Activated T-cell treated with anti-CD3 and anti-CD28 coated beads, Interleukin-2, amount 50 U/mL, for 1 hour (primary cell): ENCODE measurements at places on chromosomes 7 and 10.
A peak's percentile ranks its signal among the peaks of the same experiment; 100 is the strongest.

DNA sequence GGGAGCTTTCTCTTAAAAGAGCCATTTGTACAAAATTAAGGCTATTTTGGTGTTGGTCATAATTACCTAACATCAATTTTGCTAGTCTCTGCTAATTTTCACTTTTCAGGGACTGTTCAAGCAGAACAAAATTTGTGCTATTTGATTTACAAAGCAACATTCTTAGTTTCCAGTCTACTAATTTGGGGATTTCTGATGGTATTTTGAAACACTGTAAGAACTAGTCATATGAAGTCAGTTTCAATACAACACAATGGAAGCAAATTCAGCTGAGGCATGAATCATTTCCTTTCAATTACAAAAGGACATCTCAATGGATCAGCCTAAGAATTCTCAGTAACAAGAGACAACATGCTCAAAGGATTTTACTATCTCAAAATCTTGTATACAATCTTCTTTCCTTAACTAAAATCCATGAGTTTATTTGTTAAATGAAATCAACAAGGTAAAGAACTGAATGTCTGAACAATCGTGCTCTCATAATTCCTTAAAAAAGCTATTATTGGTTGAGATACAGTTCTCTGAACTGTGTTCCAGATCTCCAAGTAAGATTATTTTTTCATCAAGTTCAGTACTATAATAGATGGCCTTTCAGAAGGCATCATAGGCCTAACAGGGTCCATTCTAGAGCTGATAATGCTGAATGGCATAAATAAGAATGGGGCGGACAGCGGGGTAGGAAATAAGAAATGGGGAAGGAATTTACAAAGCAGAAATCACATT is 144.6 kb downstream of the NRCAM start:
- DNase-seq, result no peak

- no peak for DNase-seq
Measured at GRCh38 chr7:28584235-28584634, 171.9 kb downstream of the CREB5 start.

DNA sequence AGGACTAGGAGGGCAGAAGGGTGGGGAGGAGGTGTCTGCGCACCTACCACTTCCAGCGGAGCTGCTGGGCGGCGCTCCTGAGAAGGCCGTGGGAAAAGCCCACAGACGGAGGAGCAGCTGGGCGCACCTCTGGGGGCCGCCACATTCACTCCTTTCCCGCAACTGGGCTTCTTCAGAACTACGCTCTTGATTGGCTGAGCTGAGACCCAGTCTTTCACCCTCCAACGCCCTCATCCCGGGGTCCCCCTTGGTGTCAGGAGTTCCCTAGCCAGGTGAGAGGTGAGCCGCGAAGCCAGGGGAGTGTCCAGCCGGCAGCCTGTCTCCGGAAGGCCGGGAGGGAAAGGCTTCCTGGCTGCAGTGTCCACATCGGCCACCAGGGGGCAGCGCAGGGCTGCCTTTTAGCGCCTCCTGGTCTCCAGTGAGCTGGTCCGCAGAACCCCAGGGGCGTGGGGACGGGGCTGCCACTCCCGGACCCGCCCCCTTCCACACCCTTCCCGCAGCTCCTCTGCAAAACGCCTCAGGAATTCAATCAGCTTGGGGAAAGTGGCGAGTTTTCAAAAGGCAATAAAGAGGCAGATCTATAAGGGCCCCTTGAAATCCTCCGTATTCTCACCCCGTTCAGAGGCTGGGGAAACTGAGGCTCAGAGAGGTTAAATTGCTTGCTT is 98.8 kb downstream of the CHST15 start:
- DNase-seq, result peak; percentile 83

DNA sequence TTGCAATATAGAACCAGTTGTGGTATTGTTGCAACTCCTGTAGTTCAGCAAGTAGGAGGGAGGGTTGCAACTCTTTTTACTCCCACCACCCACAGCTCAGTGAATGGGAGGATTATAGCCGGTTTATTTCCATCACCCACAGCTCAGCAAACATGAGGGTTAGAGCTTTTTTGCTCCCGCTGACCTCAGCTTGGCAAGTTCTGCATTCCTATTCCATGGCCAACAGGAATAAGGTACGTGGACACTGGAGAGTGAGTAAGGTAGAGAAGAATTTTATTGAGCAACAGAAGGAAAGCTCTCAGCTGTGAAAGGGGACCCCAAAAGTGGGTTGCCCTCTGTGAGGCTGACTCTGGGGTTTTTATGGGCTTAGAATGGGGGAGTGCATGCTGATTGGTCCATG is 167.1 kb upstream of the SMIM30 start:
- no peak for DNase-seq

DNA sequence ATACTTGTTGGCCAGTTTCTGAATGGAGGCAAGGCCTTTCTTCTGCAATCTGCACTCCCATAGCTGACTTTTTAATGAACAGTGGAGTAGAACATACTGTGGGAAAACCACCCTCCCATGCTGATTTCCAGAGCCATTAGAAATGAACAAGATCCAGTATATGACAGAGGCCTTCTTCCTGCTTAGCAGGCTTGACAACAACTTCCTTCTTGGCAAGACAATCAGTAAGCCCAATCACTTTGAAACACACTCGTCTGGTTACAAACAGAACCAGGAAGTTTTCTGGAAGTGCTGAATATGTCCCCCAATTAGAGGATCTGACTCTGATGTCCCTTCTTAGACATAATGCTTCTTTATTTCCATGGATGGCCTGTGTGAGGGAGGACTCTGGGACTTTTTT is 103.4 kb downstream of the SAMD9 start:
- no peak for DNase-seq

DNA sequence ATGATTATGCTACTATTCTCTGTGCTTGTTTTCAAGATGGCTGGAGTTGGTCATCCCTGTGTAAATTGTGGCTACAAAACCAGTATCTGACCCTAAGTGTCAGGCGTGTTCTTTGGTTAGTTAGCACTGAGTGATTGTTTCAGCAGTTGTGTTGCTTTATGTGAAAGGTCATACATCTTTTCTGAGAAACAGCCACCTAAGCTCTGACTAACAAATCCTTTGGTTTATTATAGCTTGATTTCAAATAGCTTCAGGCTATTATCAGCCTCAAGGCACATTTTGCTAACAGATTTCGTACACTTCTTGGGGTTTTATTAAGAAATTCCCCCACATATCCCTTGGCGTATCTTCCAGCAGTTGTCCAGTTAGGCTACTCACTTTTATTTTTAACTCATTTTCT is 4.8 kb upstream of the ADRB1 start:
- no peak for DNase-seq

DNA sequence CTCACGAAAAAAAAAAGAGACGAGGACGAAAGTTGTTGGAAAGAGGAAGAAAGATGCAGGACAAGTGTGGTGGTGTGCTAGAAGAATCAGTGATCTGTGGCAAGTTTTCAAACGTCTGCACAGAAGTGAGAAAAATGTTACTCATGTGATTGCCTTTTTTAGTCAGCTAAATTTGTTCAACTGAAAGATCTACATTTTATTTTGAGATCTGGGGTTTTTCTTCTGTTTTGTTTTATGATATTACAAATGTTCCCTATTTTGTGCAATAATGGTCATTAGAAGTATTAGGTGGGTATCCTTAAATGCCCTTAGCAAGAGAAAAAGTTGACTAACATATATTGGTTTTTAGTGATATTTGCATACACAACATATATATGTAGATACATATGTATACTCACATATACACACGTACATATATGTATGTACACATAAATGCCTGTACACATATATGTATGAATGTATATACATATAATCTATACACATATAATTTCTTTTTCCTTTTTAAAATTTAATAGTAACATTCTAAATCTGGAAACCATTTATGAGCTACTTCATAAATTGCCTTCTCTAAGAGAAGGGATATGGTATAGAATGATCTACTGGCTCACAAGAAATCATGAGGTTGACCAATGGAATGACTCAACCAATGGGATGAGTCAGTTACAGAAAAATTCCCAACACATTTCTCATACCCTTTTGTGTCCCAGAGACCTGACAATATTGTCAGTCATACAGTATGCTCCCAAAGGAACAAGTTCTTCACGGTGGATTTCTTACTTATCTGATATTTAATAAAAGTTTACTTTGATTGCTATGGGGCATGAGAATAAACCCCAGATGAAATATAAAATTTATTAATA is 38.4 kb downstream of the SLC39A12 start:
- no peak for DNase-seq

DNA sequence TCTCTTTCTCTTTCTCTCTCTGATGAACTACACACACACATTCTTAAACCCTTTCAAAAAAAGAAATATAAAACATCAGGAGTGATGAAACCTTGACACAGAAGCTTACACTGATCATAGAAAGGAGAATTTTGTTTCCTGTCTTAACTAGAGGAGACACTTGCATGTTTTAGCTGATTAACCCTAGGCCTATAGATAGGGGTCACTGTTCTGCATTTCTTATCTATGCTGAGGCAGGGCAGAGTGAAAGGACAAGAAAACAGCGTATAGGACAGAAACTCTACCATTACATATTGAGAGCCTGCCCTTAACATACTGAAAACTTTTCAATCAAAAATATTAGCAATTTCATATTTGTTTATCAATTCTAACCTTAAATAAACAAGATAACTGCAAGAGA is 680.6 kb upstream of the MBL2 start:
- DNase-seq, result no peak

DNA sequence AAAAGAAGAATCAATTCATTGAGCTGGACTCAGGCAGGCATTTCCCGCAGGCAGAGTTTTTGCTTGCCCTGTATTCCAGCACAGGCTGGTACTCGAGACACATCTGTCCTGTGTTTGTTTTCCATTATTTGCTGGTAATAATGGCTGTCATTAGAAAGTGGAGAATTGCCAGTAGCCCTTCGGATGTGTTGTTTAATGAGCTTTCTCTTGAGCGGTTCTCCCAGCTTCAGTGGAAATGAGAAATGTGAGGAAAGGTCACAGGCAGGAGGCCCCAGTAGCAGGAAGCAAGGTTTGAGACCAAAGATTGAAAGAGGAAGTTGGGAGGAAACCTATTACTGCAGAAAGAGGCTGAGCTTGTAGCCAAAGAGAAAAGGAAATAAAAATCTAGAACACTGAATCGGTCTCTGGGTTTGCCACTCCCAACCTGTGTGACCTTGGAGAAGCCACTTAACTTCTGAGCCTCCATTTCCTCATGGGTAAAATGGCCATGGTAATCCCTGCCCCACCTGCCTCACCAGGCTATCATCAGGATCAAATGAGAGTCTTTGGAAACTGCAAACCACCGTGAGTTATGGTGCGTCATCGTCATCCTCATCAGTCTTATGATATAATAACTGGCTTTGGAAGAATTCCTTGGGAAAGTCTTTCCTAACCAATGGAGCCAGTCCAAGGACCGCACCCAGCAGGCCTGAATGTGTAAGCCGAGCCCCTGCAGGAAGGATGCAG is 67.7 kb downstream of the TACR2 start:
- DNase-seq, result no peak

DNA sequence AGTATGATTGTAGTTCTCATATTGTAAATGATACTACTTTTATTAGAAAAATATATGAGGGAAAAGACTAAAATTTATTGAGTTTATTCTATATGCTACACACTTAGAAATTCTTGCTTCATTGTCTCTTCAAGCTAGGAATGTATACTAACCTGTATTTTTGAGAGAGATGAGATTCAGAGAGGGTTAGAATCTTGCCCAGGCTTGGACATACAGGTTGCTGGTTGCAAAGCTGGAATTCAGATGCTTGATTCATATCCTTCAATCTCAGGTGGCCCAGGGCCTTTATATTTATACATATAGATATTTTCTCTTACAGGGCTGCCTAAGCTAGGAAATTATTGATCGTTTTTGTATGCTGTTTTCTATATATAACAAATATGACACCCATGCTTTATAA is 324.2 kb downstream of the CDK14 start:
- DNase-seq, result no peak

- no peak for DNase-seq
Measured at GRCh38 chr10:102927311-102928010, 9.4 kb downstream of the CNNM2 start.

DNA sequence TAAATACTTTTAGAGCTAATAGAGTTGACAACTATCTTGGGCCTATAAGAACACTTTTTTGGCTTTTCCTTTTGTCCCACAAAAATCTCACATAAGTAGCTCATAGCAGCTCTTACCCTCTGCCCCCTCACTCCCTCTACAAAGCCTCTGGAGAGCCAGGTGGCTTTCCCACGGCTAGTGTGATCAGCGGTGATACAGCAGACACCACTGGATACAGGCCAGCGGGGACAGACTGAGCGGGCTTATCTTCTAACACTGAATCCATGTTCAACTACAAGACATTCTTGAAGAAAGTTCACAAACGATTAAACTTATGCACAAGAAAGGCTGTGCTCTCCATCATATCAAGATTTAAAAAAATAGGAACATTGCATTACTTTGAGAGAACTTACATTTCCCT is 377.2 kb downstream of the PARD3 start:
- DNase-seq, result no peak

DNA sequence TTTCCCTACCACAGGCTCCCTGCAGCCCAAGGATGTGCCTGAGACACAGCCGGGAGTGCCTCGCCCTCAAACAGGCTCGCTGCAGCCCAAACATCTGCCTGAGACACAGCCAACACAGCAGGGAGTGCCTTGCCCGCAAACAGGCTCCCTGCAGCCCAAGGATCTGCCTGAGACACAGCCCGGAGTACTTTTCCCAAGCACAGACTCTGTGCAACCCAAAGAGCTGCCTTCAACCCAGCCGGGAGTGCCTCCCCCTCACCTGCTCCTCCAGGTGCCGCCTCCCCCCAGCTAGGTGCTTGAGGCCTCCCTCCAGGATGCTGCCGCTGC is 42.9 kb downstream of the ANTXRL start:
- no peak for DNase-seq

DNA sequence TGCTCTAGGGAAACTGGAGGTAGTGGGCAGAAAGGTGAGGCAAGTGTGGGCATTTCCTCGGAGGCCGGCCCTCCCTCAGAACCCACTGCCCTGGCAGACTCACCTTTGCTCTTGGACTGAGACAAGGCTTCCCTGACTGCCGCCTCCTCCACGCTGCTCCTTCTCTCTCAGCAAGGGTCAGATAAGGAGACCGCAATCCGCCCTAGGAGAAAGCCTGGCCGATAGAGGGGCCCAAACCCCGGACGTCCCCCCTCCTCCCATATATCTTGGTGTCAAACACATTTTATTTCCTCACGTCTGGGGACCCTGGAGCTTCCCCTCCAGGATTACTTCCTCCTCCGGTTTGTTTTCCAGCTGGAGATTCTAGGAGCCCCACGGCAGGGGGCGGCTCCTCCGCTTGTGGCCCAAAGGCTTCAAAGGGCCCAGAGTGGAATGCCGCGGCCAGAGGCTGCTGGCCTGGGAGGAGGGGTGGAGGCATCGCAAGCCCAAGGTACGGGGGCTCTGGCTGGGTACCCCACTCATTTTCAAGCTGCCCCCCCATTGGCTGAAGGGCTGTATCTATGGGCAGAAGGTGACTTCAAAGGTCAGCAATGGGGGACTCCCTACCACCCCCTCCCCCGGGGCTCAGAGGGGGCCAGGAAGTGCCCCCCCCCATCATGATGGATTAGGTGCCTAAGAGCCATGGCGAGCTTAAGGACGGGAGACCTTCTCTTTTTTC is 31.7 kb upstream of the LBX1 start:
- no peak for DNase-seq

GRCh38 chr10:35874311-35875015 is 232.4 kb upstream of the FZD8 start:
- DNase-seq, result no peak

GRCh38 chr7:133070562-133070961 is 11.3 kb downstream of the CHCHD3 start:
- no peak for DNase-seq

GRCh38 chr10:132324186-132324585 is 7.8 kb upstream of the LRRC27 start:
- DNase-seq, result no peak

- DNase-seq, result no peak
Measured at GRCh38 chr10:10794046-10794445, 223.6 kb upstream of the CELF2 start.
